ENCODE measurements at places on chromosomes 12 and 14. TPM values are rescaled to one million over a fixed set of nuclear protein-coding genes. Genes with fewer than 3 reads are reported as not detected.
A peak's percentile ranks its signal among the peaks of the same experiment; 100 is the strongest.

Gene CYP27B1
- total RNA-seq, result under 0.01 TPM

- H3K4me1 ChIP-seq, result peaks cover 2% of the 10 kb centered on the region
- H3K4me3 ChIP-seq, result no peak overlapping the region
- no peaks in the 10 kb centered on the region for H3K36me3 ChIP-seq
- H3K27ac ChIP-seq, result no peak overlapping the region
- H3K27me3 ChIP-seq, result no peaks in the 10 kb centered on the region
- no peak for DNase-seq
Measured at GRCh38 chr14:95136631-95137030, 20.7 kb downstream of the DICER1 start.

Gene B4GALNT3
- not detected for total RNA-seq

DNA sequence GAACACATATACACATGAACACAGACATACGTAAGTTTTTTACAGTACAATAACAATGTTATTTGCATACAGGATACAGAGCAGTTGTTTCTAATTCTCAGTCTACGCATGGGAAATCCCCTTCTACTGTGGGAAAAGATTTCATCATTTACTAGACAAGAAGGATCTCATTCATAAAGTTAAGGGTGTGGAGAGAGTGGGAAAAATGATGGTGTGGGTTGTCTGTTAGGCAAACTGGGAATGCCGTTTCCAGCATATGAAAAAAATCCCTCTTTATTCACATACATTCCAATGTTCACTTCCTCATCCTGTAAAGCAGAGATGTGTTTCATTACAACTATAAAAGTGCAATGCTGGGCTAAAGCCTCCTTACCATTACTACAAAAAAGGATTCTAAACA, 120.9 kb downstream of the SINHCAF start:
- no peak overlapping the region for H3K27ac ChIP-seq
- H3K36me3 ChIP-seq, result no peaks in the 10 kb centered on the region
- H3K27me3 ChIP-seq, result no peaks in the 10 kb centered on the region
- peak; percentile 15 for DNase-seq
- H3K4me3 ChIP-seq, result no peak overlapping the region
